ENCODE measurements at places on chromosomes 2 and 18.

DNA sequence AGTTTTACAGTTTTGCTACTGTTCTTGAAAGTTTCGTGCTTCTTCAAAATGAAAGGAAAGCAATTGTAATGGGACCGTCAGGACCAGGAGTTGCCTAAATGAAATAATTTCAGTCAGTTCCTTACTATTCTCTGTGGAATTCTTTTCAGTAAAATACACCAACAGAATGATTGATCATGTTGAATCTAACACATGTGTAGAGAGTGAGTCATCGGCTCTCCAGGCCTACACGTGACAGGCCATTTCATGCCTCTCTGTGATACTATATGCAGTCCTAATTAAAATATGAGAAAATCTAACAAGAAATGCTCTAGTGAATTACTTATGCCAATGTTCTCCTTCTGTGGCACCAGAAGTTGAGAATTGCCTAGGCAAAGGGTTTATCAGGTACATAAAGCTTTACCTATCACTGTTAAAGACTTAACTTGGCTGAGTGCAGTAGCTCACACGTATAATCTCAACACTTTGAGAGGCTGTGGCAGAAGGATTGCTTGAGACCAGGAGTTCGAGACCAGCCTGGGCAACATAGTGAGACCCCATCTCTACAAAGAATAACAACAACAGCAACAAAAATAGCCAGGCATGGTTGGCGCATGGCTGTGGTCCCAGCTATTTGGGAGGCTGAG, 199.4 kb downstream of the LRRTM1 start:
- no peak for DNase-seq

- DNase-seq: no peak
Measured at GRCh38 chr2:181872178-181872577, 19.4 kb upstream of the ITPRID2 start.

DNA sequence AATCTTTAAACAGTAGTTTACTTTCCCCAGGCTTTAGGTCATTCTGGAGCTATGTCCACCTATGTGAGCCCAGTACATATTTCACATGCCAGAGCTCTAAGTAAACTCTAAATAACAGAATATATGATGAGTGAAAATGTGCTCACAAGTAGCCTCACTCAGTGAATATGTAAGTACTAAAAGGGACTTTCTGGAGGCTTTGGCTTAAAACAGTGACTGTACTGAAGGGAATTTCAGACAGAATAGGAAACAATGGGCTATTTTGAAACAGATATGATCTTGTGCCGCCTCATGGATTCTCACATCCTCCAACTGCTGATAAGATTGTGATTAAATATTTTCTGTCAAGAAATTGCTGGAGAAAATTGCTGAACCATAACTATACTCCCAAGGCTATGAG, 747.9 kb downstream of the SOCS6 start:
- DNase-seq: no peak

DNA sequence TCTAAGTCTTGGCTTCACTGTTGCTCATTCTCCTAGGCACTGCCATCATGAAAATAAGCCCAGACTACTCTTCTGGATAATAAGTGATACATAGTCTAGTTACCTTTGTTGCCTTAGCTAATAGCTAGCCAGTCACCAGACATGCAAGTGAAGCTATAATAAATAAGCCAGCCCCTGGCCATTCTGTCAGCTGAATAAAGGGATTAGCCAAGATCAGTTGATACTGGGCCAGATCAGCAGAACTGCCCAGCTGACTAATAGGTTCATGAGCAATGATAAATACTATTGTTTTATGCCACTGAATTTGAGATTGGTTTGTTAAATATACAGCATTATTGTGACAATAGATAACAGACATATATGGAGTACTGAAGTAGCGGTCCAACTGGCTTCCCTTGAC, 8.0 kb upstream of the C2orf69 start:
- no peak for DNase-seq

GRCh38 chr18:24584205-24584604, 123.8 kb downstream of the HRH4 start:
- DNase-seq: no peak

DNA sequence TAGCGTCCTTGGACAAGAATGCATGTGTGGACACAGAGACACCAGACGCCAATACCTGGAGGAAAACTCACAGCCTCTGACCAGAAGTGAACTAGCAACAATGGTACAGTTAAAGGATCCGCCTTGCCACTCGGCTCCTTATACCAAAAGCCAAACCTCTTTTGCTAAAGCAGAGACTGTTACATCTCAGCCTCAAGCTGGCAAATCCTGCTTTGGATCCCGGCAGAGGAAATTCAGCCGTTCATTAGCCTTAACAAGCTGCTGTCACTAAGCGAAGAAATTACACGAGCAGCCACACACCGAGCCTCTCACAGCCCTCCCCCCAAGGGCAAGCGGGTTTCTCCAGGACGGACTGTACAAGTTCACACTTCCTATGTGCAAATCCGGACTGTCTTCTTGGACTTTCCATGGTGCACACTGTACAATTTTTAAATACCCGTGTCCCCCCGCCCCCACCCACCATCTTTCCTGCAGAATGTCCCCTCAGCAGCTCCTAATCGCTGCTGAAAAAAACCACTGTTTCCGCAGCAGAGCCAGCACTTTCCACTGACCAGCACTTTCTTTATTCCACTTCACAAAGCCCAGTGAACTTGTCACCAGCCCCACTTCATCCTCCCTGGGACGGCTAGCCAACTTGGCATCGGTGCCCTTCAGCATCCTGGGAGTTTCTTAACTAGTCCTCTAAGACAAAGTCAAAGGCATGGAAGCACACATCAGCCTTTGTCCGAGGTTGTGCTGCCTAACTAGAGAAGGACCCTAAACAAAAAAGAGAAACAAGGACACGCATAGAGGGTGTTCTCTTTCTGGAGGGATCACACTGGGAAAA, 1.5 kb downstream of the KLF7 start:
- peak; percentile 21 for DNase-seq
